Stimulated activated CD4-positive, alpha-beta T cell treated with anti-CD3 and anti-CD28 coated beads, Interleukin-1b, Interleukin-23, amount 100 ng/mL, for 24 hours (primary cell): ENCODE measurements at places on chromosomes 12 and 14.

DNA sequence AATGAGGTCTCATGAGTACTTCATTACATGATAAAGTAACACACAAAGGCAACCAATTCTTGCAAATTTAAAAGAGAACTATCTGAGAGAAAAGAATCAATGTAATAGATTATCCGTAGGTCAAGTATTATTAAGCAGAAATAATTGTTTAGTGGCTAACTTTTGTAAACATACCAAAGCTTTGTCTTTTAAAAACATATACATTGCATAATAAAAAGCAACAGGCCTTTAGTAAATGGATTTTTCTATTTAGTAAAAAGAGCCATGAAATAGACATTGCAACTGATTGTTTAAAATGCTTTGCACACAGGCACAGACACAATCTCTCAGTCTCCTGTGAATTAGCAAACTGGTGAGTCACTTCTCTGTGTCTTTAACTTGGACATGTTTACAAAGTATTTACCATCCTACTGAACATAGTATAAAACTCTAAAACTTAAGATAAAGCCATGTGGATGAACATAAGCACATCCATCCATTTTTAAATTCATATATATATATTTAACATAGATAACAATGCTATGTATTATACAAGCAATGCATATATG is 518.7 kb upstream of the MGAT4C start:
- DNase-seq = no peak

GRCh38 chr14:101027966-101028365 is 124.4 kb upstream of the RTL1 start:
- no peak for DNase-seq

- no peak for DNase-seq
These were observed 28.7 kb downstream of the COX8C start for GRCh38 chr14:93375673-93376156.

DNA sequence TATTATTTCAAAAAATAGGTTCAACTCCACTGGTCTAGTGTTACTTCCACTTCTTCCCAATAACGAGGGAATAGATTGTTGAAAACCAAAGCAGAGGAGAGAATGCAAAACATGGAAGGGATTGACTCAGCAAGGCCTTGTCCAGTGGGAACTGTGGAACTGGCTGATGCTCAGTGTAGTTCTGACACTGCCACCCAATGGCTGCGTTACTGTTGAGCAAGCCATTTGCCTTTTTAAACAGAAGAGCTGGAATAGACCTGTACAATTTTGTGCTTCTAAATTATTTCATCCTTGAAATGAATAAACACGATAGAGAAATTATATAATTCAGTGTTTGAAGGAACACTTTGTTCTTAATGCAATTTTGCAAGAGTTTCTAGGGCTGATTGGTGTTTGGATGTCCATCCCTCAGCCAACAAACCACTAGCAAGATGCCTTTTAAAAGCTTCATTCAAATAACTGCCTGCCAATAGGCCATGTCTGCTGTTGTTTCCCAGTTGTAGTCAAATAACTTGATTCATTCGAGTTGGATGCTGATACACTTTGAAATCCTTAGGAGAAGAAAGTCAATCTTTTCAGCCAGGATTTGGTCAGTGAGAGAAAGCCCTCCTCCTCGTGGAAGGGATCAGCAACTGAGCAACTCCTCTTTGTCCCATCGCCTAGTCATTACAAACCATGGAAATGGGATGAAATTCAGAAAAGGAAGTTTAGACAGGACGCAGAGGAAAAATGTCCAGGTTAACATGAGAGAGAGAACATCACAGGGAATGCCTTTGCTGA is 7.3 kb upstream of the MGP start:
- DNase-seq = no peak

DNA sequence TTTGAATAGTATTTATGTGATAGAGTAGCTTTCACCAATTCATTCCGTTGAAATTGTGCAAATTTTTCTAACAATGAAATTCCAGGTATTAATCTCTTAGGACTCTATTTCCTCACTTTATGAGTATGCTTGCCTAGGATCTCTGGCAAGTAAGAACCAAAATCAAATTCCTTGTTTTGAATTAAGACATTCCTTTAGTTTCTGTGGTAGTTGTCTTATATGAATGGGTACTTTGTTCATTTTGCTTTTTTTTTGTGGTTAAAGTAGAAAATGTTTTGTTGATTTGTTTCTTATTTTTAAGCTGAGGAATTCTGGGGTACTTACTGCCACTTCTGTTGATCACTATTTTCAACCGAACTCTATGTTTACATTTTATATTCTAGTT is 59.8 kb downstream of the KITLG start:
- no peak for DNase-seq

DNA sequence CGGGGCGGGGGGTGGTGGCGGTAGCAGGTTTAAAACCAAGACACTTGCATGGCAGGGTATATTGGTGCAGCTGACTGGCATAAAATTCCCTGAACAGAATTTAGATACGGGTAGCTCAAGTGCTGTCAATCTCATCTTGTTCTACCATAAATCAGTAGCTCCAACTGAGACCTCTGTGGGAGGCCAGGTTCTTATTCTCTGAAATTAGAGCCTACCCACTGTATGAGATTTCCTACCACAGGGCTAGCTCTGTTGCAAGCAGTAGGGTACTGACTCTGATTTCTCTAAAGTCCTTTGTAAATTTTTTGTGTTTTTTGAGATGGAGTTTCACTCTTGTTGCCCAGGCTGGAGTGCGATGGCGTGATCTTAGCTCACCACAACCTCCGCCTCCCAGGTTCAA is 3.3 kb upstream of the RPLP0 start:
- DNase-seq = no peak

DNA sequence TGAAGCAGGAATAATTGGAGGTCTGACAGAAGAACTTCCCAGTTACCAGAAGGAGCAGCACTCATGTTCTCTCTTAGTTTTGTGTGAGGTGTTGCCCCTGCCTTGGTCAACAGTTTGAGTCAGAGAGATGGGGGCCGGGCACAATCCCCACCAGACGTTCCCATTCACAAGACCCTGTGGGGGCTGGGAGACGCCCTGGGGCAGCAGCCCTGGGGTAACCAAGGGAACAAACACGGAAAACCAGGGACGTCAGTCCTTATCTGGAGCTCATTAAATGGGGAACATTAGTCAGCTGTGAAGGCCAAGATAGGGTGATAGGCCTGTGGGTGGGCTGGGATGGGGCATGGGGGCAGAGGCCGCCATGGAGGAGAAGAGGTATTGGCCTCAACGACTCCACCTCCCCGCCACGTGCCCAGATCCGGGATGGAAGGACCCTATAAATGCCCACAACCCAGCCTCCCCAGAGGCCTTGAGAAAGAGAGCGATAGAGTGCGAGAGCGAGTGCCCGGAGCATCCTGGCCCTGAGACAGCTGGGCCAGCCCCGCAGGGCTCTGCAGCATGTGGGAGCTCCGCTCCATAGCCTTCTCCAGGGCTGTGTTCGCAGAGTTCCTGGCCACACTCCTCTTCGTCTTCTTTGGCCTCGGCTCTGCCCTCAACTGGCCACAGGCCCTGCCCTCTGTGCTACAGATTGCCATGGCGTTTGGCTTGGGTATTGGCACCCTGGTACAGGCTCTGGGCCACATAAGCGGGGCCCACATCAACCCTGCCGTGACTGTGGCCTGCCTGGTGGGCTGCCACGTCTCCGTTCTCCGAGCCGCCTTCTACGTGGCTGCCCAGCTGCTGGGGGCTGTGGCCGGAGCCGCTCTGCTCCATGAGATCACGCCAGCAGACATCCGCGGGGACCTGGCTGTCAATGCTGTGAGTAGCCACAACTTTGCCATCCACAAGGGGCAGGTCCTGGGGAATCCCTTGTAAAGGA is at the start of gene AQP2:
AQP2 (plus strand) TSS at position 465 of the 979 bp plus-strand sequence; CDS start at position 559, 94 bp downstream.
- DNase-seq = no peak

GRCh38 chr12:104870797-104871196 is 87.3 kb downstream of the SLC41A2 start:
- DNase-seq = no peak
